Thoracic aorta (tissue), 2 donors: ENCODE measurements at places on chromosomes 12 and 14. TPM values are rescaled to one million over a fixed set of nuclear protein-coding genes. Genes with fewer than 3 reads are reported as not detected.

DNA sequence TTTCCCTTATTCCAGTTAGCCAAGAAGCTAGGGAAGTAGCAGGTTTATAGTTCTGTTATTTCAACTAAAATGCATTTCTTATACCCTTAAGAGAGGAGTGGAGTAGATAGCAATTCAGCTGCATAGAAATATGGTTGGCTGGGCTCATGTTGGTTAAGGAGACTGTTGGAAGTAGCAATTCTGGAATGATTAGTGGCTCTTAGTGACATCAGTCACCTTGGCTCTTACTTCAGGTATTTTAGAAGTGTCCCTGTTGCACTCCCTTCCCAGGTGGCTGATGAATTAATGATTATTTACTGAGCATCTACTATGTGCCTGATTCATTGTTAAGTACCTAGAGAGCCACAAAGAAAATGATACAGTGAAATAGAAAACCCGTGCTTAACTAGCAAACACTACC, 128.1 kb downstream of the MGST1 start:
- DNase-seq, result no peak

- DNase-seq, result no peak
These were observed 60.5 kb downstream of the SLC38A1 start for GRCh38 chr12:46208370-46208769.

GRCh38 chr14:55418411-55418810, 6.8 kb upstream of the ATG14 start:
- no peak for DNase-seq

GRCh38 chr14:92215579-92215978, 93.8 kb downstream of the CPSF2 start:
- DNase-seq, result no peak

DNA sequence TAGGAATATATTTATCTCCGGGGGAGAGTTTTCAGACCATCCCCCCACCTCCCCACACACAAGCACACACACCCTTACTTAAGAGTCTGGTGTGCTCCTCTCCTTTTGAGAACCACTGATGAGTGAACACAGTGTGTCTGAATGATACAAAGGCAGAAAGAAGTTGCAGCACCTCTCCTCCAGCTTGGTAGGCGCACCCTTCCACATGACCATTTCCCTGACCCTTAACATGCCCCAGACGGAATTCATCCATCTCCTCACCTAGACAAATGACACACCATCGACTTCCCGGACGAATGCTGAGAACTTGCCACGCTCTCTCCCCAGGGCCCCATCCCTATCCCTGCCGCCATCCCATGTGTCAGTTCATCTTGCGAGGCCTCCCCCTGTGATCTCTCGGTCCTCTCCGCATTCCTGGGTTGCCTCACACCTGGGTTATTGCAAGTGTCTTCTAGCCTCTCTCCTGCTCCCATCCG, 3.9 kb downstream of the TNFRSF1A start:
- DNase-seq, result no peak

DNA sequence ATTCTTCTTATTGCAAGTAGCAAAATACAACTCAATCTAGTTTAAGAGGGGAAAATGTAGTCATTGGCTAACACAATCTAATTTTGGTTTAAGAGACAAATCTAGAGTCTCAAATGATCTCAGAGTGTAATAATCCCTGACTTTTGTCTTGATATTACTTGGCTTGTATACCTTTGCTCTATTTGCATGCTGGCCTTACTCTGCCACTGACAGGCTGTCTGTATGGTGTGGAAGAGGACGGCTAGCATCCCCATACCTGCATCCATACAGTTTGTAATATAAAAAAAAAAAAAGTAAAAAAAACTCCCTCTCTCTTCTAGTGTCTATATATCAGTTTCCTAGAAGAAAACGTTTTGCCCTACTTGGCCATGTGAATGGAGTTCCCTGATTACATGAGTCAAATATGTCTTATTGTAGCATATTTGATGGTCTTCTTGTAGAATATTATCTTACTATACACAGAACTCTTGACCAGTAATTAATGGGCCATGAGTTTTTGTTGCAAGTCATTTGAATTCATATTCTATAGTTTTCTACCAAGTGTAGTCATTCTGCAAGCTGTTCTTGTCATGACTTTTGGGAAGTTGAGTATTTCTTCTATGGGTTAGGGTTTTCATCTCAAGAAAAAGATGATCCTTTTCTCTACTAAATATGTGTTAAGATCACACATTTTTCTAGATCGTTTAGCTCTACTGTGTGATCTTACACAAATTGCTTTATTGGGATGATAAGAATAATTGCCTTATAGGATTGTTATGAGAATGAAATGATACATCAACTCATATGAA, 8.2 kb downstream of the HIF1A start:
- no peak for DNase-seq

DNA sequence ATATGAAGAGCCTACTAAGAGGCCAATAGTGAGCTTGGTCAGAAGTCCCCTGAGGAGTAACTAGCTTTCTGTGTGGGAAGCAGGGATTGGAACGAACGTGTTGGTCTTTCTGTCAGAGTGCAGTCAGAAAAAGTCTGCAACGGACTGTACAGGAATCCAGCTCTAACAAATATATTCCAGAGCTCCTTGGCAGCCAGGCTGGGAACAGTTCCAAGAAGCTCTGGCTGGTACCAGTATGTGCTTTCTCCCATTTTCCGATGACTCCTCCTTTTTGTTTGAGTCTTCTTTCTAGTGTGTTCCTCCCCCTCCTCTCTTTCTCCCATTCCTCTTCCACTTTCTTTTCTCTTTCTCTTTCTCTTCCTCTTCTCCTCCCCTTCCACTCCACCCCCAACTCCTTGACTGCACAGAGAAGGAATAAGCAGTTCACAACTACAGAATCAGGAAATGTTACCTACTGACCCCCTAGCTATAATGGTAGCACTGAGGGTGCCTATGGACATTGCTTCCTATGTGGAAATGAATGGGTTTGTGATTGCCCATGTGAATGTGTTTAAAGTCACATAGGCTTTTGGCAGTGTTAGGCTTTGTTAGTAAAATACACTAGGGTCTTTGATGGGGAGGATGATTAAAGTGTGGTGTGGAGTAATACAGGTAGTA, 59.9 kb downstream of the TTLL5 start:
- peak; percentile 60 for DNase-seq

DNA sequence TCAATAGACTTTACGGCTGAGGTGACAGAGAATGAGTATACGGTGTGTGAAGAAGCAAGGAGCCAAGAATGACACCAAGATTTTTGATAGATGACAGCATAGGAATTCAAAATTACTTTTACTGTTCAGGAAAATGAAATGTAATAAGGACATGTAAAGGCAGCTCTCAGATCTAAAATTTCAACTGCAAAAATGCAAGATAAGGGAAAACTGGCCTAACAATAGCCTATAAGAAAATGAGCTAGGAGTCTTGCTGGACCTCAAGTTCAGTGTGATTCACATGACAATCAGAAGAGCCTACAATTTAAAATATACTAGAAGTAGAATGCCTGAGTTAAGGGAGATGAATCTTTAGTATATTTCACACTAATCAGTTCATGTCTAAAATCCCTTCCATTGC, 102.0 kb downstream of the RPS29 start:
- no peak for DNase-seq

DNA sequence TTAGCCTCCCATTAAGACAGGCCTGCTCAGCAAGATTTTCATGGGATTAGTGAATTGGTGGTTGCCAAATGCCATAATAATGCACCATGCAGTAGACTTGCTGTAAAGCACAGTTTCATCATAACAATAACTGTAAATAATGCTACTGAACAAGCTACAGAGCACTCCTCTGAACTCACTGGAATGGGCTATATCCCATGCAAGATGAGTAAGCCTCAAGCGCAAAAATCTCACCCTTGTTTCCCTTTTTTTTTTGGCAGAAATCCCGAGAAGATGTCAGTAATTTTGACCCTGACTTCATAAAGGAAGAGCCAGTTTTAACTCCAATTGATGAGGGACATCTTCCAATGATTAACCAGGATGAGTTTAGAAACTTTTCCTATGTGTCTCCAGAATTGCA, 145.9 kb upstream of the HIF1A start:
- no peak for DNase-seq

GRCh38 chr12:57111031-57111734, at the start of gene STAT6:
TSS of gene STAT6 (minus strand) at chr12:57111362. CDS start at chr12:57108278, 3,084 bp downstream.
- no peak for DNase-seq

DNA sequence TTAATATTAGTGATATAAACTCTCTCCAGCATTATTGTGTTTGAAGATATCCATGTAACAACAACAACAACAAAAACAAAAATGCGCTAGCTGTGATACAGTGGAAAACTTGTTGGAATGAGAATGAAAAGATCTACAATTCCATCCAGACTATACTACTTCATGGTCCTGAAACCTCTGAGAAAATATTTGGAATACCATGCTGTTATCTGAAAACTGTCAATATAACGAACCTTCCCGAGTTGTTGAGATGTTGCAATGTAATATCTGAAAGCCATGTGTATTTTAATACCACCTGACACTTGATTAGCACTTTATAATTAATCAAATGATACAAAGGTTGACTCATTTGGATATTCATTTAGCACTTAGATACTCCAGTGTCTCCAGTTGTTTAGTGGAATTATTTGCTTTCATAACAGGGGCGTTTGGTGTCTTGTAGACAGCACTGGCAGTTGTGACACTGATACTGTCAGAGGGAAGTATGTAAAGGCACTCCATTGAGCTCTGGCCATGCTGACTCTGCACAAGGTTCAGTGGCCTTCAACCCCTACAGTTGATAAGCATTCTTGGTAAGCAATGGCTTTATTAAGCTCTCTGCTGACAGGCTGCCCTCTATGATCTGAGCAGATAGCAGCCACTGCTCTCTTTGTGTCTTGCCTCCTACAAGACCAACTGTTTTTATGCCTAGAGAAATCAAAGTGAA, 447.1 kb upstream of the SEL1L start:
- no peak for DNase-seq

- no peak for DNase-seq
These were observed 19.2 kb downstream of the VPS37B start for GRCh38 chr12:122876731-122877130.

DNA sequence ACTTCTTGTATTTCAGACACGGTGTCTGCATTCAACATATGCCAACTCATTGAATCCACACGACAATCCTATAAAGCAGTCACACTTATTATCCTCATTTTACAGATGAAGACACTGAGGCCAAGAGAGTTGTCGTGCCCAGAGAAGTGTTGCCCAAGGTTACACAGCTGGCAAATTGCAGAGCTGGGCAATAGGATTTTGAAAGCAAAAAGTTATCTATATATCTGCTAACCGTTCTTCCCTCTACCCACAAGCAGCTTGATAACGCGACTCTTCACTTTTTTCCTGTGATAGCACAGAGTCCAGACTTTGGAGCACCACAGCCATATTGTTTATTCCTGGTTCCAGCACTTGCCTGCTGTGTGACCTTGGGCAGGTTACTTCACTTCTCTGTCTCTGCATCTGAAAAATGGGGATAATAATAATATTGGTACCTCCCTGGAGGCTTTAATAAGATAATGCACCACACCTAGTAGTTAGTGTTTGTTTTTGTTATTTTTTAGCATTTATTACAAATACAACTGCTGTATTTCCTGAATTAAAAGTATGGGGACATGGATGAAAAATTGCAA, 82.2 kb downstream of the CHST11 start:
- DNase-seq, result no peak

GRCh38 chr12:111393700-111394300, 11.9 kb upstream of the SH2B3 start:
- no peak for DNase-seq

DNA sequence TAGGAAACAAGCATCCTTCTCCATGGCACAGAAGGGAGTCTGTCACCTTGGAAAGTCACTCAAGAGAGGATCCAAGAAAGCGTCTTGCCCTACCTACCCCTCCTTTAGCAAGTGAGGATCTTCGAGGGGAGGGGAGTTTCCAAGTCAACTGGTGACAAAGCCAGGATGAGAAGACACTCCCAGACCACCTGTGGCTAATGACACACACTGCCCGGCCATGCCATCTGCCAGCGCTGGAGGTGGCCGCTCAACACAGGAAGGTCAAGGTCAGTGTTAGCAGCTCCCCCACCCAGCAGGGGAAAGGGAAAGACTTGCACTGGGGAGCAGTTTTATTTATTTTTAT, 41.3 kb downstream of the ELK3 start:
- no peak for DNase-seq

DNA sequence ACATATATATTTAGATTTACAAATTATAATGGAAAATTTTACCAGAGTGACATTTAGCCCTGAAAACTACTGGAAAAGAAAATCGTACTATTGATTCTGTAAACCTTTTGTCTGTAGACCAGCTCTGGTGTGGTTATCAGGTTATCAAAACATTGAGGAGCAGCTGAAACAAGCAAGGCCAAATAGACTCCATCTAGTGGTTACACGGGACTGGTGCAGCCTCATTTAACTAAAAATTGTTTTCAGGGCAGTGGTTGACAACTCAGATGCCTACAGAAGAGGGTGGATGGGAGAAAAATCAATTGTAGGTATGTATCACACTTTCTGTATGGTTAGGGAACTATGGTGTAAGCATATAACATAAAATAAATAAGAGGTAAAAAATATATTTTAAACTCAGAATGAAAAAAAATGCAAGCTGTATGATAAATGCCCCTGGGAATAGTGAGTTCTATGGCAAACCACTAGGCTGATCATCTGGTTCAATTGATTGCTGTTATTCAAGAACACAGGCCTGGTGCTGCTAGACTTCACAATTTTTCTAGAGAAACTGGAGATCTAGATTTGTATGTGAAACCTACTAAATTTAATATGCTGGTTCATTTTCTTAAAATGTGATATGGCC, 51.2 kb downstream of the ACSS3 start:
- no peak for DNase-seq

GRCh38 chr12:77494296-77494695, 336.4 kb upstream of the NAV3 start:
- DNase-seq, result no peak

- DNase-seq, result no peak
These were observed 49.1 kb upstream of the OTOGL start for GRCh38 chr12:80050236-80050635.

The NINJ2 gene
- total RNA-seq, result 5.3 TPM

The SLC6A15 gene
- total RNA-seq, result 1.1 TPM

The GALNT8 gene
- total RNA-seq, result 4.5 TPM

The WNT1 gene
- total RNA-seq, result not detected

The HOXC9 gene
- not detected for total RNA-seq

The ADSS1 gene
- total RNA-seq, result 87.3 TPM

The WASHC3 gene
- total RNA-seq, result 73.6 TPM

The SLC25A47 gene
- not detected for total RNA-seq

The G2E3 gene
- 10.3 TPM for total RNA-seq

The MBD6 gene
- 54.3 TPM for total RNA-seq
